ENCODE measurements at places on chromosomes 2 and 18.

DNA sequence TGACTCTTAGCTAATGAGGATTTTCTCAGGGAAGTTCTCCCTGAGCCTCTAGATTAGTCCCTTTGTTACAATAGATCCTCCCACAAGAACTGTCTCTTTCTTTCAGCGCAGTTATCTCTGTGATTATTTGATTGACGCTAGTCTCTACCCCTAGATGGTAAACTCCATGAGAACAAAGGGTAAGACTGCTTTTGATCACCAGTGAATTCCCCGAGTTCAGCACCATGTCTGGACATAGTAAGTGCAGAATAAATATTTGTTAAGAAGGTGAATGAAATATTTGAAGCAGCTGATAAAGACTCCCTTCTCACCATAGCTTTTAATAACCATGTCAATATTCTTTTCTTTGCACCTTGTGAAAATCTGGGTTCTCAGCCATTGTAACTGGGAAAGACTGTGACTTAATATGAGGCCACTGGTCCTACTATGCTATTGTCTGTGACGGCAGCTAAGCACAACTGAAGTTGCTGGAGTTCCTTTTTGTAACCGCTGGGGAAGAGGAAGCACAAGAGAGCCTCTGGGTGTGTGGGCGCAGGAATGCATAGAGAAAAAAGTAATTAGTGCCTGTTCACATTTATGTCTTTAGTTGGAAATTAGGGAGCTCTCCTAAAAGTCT is 214.7 kb downstream of the TGIF1 start:
- H3K4me3 ChIP-seq, result no peak overlapping the region
- no peaks in the 10 kb centered on the region for H3K27me3 ChIP-seq
- no peaks in the 10 kb centered on the region for H3K4me1 ChIP-seq
- H3K36me3 ChIP-seq, result no peaks in the 10 kb centered on the region

DNA sequence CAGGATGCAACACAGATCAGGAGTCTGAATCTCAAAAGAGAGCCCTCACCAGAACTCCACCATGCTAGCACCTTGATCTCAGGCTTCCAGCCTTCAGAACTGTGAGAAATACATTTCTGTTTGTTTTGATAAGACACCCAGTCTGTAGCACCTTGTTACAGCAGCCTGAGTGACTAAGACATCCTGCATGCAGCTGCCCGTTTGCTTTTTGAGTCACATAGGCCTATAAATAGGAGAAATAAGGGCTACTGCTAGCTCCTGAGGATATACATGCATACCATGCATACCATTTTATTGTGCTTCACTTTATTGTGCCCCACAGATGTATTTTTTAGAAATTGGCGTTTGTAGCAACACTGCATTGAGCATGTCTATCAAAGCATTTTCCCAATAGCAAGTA is 337.8 kb downstream of the CDH2 start:
- no peaks in the 10 kb centered on the region for H3K27me3 ChIP-seq
- no peak overlapping the region for H3K27ac ChIP-seq
- no peaks in the 10 kb centered on the region for H3K36me3 ChIP-seq
- H3K4me1 ChIP-seq, result no peaks in the 10 kb centered on the region
- no peak for DNase-seq

DNA sequence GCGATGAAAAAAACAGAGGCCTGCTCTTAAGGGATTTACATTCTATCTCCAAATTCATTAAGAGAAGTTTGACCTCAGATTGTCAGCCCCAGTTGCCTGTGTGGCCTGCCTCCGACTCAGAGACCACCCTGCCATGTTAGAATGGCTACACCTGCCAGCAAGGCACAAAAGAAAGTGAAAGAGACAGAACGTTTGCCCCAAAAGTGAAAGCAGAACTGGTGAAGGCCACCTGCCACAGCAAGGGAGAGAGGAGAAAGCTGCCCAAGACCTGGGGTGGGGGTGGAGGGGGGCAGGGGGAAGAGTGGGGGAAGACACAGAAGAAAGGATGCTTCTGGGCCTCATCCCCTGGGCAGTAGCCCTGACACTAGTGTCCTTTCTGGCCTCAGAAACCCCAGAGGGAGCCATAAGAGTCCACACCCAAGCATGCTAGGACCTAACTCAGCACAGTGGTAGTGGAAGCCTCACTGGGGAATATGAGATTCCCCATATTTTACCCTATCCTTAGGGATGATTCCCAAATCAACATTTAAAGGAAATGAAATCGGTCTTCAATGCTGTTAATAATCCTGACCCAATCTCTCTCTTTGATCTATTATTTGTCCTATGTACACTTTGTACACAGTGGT is 389.7 kb downstream of the TXNL1 start:
- DNase-seq, result no peak
- no peaks in the 10 kb centered on the region for H3K27me3 ChIP-seq
- no peaks in the 10 kb centered on the region for H3K4me1 ChIP-seq
- H3K27ac ChIP-seq, result no peak overlapping the region
- no peak overlapping the region for H3K4me3 ChIP-seq
- H3K36me3 ChIP-seq, result no peaks in the 10 kb centered on the region

GRCh38 chr2:41446266-41446665 is 601.6 kb upstream of the PKDCC start:
- H3K4me1 ChIP-seq, result no peaks in the 10 kb centered on the region
- H3K27ac ChIP-seq, result no peak overlapping the region
- H3K27me3 ChIP-seq, result no peaks in the 10 kb centered on the region
- no peak overlapping the region for H3K4me3 ChIP-seq
- H3K36me3 ChIP-seq, result no peaks in the 10 kb centered on the region

GRCh38 chr2:195662138-195662537 is 5.1 kb downstream of the SLC39A10 start:
- H3K4me3 ChIP-seq, result no peak overlapping the region
- DNase-seq, result no peak
- no peaks in the 10 kb centered on the region for H3K27me3 ChIP-seq
